ENCODE measurements at places on chromosomes 12 and 14.

DNA sequence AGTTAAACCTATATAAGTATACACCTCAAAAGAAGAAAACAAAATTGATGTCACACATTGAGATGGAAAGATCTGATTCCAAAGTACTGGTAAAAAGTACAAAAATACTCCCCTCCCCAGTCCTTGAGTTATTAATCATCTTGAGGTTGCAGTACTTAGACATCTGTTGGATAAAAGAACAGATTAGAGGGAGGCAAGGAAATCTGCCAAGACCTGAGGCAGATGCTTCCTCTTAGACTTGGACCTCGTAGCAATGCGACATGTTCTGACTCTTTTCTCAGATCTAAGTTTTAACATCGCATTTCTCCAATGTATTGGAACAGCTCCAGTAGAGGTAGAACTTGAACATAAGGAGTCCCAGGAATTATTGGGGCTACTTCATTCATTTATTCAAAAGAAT, 187.9 kb upstream of the GRIN2B start:
- DNase-seq = no peak

DNA sequence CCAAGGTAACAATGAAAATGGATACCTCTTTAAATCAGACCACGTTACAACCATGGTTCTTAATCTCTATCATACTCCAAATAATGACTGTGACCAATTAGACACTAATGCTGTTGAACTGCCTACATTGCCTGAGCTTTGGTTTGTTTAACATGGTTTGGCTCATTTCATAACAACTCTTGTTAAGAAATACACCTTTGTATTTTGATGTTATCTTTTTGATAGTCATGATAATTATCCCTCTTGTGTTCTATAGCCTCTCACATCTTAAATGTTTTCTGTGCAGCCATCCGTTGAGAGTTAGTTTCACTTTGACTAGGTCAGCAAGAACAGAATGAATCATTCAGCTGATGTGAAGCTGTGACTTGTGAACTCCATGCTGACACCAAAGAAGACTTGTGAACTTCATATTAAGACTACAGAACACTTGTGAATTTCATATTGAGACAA, 75.5 kb upstream of the RERGL start:
- DNase-seq = peak; percentile 25

- no peak for DNase-seq
Observed at GRCh38 chr12:111196532-111196931, 172.4 kb downstream of the PHETA1 start.

- DNase-seq = no peak
Observed at GRCh38 chr14:89128311-89129026, 288.6 kb downstream of the FOXN3 start.

DNA sequence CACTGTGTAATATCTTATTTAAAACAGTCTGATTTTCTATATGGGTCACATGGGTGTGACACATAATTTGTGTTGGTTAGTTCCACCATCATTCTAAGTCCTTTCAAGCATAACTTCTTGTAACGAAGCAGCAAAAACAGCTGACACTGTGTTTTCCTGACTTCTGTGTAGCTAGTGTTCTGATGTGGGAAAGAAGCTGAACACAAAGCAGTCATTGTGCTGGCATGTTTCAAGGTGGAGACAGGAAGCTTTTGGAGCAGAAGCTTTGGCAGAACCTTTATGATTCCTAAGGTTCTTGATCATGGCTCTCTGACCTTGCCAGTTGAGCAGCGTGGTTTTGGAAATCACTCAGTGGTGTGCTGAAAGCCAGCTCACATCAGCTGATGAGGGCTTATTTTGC, 351.7 kb upstream of the MDGA2 start:
- no peak for DNase-seq

DNA sequence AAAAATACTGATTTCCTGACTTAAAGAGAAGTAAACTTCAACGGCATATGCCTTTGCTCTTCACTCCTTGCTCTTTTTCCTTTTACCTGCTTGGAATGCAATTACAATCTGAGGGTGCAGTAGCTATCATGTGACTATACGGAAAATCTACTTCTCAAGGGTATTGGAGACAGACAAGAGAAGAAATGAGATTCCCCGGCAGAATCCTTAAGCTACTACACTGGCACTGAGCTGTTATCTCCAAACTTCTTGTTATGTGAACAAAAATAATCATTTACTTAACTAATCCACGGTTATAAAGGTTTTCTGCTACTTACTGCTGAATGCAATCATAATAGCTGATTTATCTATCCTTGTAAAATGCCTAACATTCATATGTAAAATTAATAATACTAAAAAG, 118.0 kb upstream of the IFNG-AS1 start:
- DNase-seq = no peak

DNA sequence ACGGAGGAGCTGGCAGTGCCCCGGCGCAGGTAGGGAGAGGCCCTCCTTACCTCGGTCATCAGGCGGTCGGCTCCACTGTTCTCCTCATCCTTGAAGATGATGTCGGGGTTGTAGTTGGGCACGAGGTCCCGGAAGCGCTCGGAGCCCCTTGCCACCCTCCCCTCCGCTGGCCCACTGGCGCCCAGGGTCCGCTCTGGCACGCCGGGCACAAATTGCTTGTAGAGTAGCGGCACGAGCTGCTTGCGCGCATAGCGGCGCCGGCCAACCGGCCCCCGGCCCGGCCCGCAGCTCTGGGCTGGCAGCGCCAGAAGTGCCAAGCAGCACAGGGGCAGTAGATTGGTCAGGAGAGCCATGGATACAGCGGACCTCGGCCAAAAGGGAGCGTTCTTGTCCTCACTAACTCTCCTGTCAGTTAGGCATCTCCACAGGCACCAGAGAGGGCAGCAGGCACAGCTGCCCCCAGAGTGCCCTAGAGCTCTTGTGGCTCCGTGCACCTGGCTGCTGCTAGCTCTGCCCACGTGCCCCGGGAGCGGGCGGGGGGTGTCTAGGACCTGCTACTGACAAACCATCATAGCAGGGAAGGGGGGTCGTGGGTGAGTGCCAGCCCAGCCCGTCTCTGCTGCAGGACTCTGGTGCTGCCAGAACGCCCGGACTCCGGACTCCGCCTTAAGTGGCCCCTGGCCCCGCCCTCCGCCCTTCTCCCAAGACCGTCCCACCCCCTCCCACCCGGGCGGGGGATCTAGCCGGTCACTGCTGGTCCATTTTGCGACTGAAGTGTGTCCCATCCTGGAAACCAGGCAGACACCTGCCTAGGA, at the start of gene DHH:
TSS of gene DHH (minus strand) at position 642 of the 815 bp plus-strand sequence. CDS start at position 353, 289 bp downstream.
- DNase-seq = peak; percentile 48

DNA sequence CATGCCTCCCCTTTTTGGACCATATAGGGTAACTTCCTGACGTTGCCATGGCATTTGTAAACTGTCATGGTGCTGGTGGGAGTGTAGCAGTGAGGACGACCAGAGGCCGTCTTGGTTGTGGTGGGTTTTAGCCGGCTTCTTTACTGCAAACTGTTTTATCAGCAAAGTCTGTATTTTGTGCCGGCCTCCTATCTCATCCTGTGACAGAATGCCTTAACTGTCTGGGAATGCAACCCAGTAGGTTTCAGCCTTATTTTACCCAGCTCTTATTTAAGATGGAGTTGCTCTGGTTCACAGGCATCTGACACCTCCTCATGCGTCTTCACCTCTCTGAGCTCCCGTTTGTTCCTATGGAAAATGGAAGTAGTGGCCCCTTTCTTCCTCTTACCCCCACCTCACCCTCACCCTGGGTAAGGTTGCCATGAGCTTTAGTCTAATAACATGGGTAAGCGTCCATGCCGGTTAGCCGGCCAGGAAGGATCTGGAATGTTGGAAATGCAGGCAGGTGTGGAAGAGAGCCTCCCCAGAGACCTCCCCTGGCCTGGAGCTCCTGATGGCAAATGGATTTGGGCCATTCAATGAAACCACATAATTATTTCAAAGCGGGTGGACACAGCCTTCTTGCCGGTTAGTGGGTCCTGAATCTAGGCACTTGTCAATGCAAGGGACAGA, 18.6 kb downstream of the HHIPL1 start:
- DNase-seq = no peak

GRCh38 chr14:70836946-70837345, 27.6 kb upstream of the MAP3K9 start:
- DNase-seq = no peak

- peak; percentile 87 for DNase-seq
Observed at GRCh38 chr14:79730196-79730595, 481.1 kb downstream of the DIO2 start.

DNA sequence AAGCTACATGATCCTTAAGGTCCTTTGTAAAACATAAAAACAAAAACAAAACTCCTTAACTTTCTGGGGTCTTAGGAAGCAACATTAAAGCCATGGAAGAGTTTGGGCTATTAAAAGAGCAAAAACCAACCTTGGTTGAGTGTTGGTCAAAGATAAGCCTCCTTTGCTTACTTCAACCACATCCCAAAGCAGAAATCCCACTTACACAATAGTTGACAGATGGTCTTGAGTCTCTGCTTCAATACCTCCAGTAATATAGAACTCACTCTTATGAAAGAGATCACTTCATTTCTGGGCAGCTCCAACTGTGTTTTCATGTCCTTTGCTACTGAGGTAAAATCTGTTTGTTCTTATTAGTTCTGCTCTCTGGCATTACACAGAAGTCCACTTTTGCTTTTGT, 125.8 kb downstream of the SLC38A4 start:
- no peak for DNase-seq

- no peak for DNase-seq
Observed at GRCh38 chr12:18556161-18556560, 181.7 kb downstream of the PLCZ1 start.

DNA sequence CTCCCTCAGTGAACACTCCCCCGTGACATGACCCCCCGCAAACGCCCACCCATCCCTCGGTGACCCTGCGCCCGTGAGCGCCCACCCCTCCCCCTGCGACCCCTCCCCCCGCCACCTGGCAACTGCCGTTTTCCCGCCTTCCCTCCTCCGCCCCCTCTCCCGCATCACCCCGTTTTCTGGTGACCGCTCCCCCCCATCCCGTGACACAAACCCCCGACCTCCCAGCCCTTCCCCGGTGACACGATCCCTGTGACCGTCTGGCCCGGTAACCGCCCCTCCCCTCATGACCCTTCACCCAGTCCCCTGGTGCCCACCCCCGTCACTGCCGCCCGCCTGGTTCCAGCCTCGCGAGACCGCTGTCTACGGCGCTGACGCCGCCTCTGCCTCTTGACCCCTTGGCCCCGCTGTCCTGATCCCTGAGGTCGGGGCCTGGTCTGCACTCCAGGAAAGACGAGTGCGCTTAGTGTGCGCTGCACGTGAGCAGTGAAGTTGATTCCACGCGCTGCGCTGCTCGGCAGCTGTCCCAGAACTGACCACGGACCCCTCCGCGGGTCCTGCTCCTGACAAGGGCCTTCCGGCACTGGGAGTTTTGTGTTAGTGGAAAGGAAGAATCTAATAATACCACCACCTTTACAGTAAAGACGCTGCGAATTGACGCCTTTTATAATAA, 59.4 kb downstream of the DDX51 start:
- peak; percentile 60 for DNase-seq

DNA sequence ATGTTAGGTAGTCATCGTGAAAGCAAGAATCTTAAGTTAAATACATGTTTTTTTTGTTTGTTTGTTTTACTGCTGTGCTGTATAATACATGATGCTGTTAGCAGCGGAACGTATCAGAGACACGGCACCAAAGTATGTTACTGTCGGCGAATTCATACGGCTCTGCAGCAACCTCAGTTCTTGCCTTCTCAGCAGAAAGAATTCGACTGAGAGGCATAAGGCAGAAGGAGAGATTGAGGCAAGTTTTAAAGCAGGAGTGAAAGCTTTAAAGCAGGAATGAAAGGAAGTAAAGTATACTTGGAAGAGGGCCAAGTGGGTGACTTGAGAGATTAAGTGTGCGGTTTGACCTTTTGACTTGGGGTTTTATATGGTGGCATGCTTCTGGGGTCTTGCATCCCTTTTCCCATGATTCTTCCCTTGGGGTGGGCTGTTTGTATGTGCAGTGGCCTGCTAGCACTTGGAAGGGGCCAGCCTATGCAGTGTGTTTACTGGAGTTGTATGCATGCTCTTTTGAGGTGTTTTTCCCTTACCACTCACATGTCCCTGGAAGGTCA, 23.7 kb downstream of the LEMD3 start:
- no peak for DNase-seq

DNA sequence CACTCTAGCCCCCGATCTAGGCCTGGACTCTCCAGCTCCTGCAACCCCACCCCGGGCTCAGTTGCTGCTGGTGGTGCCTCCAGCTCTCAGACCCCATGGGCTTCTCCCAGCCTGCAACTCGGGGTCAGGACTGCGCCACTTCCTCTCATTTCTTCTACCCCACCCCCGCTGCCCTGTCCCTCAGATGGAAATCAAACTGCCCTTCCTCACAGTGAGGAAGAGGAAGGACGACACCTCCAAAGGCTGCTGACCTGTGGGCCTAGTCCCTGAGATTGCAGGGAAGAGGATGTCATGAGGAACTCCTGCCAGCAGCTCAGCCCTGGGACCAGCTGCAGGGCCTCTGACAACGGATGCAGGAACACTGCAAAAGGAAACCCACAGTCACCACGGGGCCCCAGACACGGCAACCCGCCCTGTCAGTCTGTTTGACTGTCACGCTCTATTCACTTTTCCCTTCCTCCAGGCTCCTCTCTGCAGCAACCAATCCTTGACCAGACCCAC, 29.3 kb upstream of the PNMA1 start:
- DNase-seq = no peak

GRCh38 chr12:21073822-21074460, 57.1 kb upstream of the SLCO1B1 start:
- DNase-seq = no peak

- no peak for DNase-seq
Observed at GRCh38 chr12:96211988-96212387, 17.8 kb downstream of the ELK3 start.

GRCh38 chr14:66483322-66483721, 2.8 kb upstream of the CCDC196 start:
- no peak for DNase-seq

DNA sequence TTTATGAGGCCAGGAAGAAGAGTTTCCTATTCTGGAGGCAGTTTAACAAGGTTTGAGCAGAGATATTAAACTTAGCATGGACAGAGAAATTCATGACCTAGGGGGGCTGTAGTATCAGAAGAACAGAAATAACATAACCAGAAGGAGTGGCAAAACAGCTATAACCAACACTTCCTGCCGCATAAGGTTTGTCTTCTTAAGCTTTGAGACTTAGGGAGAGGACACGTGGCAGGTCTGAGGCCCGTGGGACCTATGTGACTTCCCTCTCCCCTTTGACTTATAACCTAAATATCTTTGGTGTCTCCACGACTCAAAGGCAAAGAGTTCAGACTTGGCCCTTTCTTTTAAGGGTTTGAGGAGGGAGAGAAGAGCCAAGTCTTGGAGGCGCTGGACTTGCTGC, 119.1 kb upstream of the PZP start:
- DNase-seq = no peak

GRCh38 chr14:104229534-104230055, 91.2 kb downstream of the KIF26A start:
- no peak for DNase-seq

GRCh38 chr12:15811214-15812127, 22.3 kb upstream of the EPS8 start:
- peak; percentile 73 for DNase-seq

GRCh38 chr12:96862326-96862725, 44.7 kb upstream of the NEDD1 start:
- DNase-seq = no peak

All from eye (tissue), 1 donor.